ENCODE measurements at places on chromosomes 1 and 21. TPM values are rescaled to one million over a fixed set of nuclear protein-coding genes. Genes with fewer than 3 reads are reported as not detected.

Gene OR10X1
- polyA plus RNA-seq = not detected

Gene NKAIN1
- 4.8 TPM for polyA plus RNA-seq

Gene PAPPA2
- 48.8 TPM for polyA plus RNA-seq

Gene CYP4Z1
- 0.17 TPM for polyA plus RNA-seq

Gene TNFSF4
- 1.9 TPM for polyA plus RNA-seq

Gene CCDC18
- 11.4 TPM for polyA plus RNA-seq

Gene TNFRSF25
- polyA plus RNA-seq = 25.7 TPM

Gene TNFRSF8
- 0.32 TPM for polyA plus RNA-seq

Gene PBX1
- 170 TPM for polyA plus RNA-seq

Gene SLAMF8
- 0.65 TPM for polyA plus RNA-seq

Gene MYOG
- polyA plus RNA-seq = not detected

Gene ARID1A
- polyA plus RNA-seq = 107 TPM

Gene CHRNB2
- polyA plus RNA-seq = 0.41 TPM

Gene SPRR2B
- polyA plus RNA-seq = not detected

Gene JAM2
- 11.5 TPM for polyA plus RNA-seq

Gene ARHGAP29
- polyA plus RNA-seq = 92.2 TPM

Gene DNM3
- polyA plus RNA-seq = 4.8 TPM

Gene OR2L5
- not detected for polyA plus RNA-seq

Gene GMEB1
- polyA plus RNA-seq = 16.8 TPM

Gene SFN
- polyA plus RNA-seq = 0.53 TPM

Gene TFAP2E
- 1.0 TPM for polyA plus RNA-seq

Gene FAM78B
- polyA plus RNA-seq = 3.2 TPM

Gene C1orf210
- polyA plus RNA-seq = 26.9 TPM

Gene GBP4
- polyA plus RNA-seq = 11.2 TPM

Gene IL12RB2
- 0.75 TPM for polyA plus RNA-seq

Gene OR2G6
- polyA plus RNA-seq = not detected

Gene CFHR4
- polyA plus RNA-seq = not detected

Gene LRRN2
- 10.8 TPM for polyA plus RNA-seq

Gene LMX1A
- not detected for polyA plus RNA-seq

Gene CLEC20A
- 0.36 TPM for polyA plus RNA-seq

Gene C1orf115
- 25.6 TPM for polyA plus RNA-seq

Gene GCSAML
- 1.5 TPM for polyA plus RNA-seq

Gene ANKRD35
- 2.1 TPM for polyA plus RNA-seq

Gene FHL3
- polyA plus RNA-seq = 18.9 TPM

Gene MEX3A
- polyA plus RNA-seq = 42.4 TPM

Gene PPCS
- polyA plus RNA-seq = 73.7 TPM

Gene S100A14
- polyA plus RNA-seq = 16.9 TPM

Gene RAB42
- 3.9 TPM for polyA plus RNA-seq

Gene SPRR1A
- polyA plus RNA-seq = not detected

Gene EDARADD
- polyA plus RNA-seq = 7.6 TPM

Gene ITLN2
- not detected for polyA plus RNA-seq

Gene NOS1AP
- polyA plus RNA-seq = 9.6 TPM

Gene INSRR
- 1.6 TPM for polyA plus RNA-seq

Gene OR10K1
- polyA plus RNA-seq = not detected

Gene CCDC181
- 9.3 TPM for polyA plus RNA-seq

Gene LAD1
- polyA plus RNA-seq = 26.9 TPM

Gene SERTAD4
- 3.9 TPM for polyA plus RNA-seq

Gene CCDC30
- polyA plus RNA-seq = 15.3 TPM

Gene AMIGO1
- polyA plus RNA-seq = 8.1 TPM

Gene SLC44A5
- polyA plus RNA-seq = 13.4 TPM

Gene IFNAR1
- polyA plus RNA-seq = 35.2 TPM

Measured in renal cortex interstitium (tissue), 15 donors.